ENCODE measurements at places on chromosomes 7 and 10.

DNA sequence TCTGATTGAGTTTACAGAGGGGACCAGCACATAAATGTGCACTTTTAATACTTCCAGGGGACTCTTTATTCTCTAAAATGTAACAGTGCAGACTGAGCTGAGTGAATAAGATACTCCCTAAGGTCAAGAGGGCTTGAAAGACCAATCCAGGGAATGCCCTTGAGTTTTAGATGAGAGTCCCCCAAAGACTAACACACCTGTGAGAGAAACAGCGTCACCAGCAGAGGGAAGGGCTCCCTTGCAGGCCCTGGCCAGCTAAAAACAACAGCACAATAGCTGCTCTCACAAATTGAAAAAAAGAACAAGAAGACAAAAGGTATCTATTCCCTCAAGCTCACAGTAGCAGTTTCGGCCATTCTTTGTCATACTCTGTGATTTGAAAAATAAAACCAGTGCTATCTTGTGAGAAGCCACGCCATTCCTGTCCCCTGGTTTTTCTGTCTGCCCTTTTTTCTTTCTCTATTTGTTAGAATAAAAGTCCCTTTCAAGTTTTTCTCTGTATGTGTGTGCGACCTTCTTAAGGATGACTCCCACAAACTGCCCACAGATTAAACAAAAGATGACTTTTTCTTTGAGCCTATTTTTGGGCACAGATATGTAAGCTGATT, 230.4 kb upstream of the BMPER start:
- no peak for DNase-seq

DNA sequence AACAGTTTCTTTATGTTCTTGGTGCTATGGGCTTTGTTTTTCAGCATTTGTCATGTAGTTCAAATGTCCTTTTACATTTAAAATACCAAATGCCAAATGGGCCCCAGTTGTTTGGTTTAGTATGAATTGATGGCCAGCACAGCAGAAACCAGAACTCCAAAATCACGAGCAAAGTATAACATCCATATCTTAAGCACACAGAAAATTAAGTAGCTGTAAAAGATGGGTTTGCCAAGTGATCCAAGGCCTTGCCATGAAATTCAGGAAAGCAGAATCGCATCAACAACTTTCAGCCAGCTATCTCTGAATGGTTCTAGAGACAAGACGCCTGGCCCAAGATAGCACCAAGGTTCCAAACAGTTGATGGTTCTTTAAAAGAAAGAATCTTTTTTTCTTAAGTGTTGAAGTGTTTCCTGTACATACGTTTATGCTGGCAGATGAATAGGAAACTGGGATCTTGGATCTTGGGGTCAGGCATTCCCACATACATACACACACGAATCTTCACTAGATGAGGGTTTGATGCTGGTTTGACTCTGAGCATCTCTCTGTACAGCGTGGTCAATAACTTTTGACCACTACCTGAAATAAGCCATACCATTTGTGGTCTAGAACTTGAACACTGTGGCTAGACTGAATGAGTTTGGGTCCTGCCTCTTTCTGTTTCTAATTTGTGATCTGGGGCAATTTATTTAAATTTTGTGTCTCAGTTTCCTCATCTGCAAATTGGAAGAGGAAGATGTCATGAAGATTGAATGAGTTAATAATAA, 711.8 kb downstream of the KCNMA1 start:
- no peak for DNase-seq

DNA sequence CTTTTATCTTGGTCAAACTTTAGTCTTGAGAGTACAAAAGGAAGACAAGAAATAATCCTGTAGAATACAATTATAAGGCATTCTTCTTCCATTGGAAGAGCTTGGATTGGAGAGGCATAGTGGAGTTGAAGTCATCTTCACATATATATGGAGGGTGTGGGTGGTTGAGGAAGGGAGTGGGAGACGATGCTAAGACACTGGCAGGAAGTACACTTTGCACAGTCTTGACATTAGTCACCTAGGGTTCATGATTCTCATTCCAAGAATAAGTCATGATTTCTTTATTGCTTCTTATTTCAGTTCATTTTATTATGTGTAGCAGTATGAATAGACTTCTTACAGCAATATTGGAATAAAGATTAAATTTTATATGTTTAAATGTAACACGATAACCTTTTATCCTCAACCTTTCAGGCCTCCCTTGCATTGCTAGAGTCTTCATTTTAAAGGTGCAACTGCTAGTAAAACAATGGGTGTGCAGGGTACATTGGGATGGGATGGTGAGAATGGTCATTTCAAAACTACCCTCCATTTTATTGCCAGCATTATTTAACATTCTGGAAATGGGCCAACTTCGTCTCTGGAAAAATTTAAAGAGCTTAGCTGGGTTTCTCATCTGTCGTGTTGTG, 12.3 kb upstream of the SLC26A3 start:
- no peak for DNase-seq

DNA sequence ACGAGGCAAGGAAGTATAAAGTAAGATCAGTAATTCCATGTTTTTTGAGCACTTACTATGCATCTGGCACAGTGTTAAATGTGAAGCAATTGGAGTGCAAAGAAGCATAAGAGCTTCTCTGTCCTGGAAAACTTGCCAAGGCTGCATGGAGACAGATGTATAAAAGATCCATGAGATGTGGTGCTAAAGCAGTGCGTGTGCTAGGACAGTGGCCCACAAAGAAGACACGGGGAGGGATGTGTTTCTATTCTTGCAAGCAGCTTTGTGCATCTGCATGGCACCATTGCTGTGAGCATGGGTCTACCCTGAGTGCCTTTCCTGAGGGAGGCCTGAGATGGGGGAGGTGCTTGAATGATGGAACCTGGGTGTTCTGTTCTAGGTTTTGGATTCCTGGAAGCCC, 5.1 kb upstream of the CDHR3 start:
- DNase-seq, result no peak

DNA sequence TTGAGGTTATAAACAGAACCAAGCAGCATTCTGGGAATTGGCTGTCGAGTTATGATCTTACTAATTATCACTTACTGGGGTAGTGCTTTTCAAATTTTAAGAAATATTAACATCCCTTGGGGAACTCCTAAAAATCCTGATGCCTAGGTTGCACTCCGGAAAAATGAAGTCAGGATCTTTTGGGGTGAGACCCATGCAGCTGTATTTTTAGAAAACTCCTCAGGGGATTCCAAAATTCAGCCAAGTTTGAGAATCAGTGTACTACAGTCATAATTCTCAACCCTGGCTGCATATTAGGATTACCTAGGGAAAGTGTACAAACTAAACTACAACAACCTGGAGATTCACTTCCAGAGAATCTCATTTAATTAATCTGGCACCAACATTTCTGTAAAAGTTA, 17.2 kb upstream of the PPP1R9A start:
- no peak for DNase-seq

GRCh38 chr10:86292462-86293395, 73.9 kb downstream of the GRID1 start:
- DNase-seq, result no peak

DNA sequence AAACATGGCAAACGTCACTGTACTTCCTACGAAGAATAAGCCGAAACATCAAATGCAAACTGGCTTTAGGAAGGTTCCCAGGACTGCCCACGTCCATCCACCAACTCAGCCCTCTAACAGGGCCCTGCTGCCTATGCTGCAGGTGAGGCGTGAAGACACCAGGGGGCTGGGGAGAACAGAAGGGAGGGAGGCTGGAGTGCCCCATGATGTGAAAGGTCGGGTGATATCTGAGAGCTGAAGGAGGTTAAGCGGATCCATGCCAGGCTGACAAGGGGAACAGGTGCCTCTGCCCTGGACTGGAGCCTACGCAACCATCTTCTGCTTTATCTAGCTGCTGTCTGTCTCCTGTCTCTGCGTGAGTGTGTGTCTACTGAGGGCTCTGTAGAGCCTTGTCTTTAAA, 40.2 kb upstream of the ATP6V0A4 start:
- DNase-seq, result no peak

GRCh38 chr10:12470719-12471118, 121.4 kb downstream of the CAMK1D start:
- no peak for DNase-seq

- no peak for DNase-seq
Observed at GRCh38 chr10:56063642-56064041, 297.4 kb downstream of the ZWINT start.

GRCh38 chr7:55537458-55537990, 34.8 kb downstream of the VOPP1 start:
- DNase-seq, result no peak

- DNase-seq, result no peak
Observed at GRCh38 chr10:99470327-99470726, 39.9 kb upstream of the GOT1 start.

DNA sequence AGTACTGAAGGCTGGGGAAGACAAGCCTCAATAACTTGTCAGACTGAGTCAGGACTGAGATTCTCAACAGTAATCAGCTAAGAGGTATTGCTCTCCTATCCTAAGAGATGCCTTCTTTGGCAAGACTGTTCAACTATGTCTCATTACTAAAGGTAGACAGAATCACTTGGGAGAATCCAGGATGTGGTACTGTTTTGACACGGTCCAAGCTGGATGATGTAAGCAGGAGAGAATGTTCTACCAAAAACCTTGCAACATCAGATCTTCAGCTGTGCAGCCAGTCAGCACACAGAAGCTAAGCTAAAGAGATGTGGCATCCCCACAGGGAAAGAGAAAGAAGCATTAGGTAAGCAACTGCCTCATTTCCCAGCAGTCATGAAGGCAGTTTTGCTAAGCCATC, 391.4 kb downstream of the NRG3 start:
- DNase-seq, result no peak

DNA sequence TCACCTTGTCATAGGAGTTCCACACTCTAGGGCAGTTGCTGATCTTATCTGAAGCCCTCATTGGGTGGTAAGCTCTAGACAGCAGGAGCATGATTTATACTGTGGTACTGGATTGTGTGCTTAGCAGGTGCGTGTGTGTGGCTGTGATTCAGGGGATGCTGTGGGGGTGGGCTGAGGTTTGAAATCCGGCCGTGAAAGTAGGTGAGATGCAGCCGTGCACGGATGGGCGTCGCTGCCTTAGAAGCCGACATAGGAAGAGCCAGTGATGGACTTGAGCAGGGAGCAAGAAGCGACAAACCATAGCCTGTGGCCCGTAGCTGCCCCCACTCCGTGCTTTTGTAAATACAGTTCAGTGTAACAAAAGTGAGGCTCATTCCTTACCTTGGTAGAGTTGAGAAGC, 38.2 kb downstream of the PROSER2 start:
- DNase-seq, result no peak

- DNase-seq, result no peak
Observed at GRCh38 chr7:101308245-101309085, 13.1 kb downstream of the IFT22 start.

DNA sequence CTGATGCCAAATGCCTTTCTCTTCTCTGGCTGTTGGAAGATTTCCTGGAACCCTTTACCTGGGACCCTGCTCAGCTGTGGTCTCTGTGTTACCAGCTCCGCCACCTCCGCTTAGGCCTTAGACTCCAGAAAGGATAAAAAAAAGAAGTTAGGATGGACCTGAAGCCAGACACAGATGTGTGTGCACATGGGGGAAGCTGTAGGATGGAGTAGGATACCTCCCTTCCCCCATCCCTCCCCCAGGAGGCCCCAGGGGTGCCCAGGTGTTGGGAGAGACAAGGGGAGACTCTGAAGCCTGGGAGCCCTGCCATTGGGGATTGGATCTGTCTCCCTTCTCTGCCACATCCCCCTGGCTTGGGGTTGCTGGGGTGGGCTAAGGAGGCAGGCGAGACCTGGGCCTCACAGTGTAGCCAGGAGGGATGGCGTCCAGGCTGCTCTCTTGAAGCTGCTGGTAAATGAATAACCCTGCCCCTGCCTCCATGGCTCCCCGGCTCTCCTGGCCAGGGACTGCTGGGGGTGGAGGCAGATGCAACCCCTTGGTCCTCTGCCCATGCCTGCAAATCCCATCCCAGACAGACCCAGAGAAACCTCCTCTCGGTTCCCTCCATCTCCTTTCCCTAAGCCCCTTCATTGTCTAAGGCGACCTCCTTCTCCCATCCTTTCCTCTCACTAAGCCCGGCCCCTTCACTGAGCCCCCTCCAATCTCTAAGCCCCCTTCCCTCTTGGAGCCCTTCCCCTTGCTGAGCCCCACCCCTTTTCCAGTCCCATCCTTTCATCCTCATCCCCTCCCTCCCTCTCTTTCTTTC, 8.0 kb downstream of the CLDN3 start:
- no peak for DNase-seq

DNA sequence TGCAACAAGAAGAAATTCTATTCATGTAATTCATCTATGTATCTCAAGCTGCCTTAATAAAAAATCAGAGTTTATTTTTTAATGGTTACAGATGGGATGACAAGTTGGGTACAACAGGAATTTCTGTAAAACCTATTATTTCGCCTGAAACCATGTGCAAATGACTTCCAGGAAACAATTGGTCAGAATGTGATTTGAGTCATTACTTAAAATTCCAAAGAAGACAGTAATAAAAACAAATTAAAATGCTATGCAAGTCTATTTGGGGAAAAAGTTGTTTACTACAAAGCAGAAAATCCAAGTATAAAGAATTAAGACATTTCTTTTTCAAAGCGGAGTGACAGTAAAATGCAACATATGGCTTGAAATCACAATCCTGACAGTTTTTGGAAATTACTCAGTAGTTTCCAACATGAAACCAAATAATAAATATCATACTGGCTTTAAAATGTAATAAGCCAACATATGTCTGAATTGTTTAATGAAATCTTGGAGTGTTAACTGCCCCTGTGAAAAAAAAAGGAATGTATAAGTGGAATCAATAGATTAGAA, 41.5 kb upstream of the SEMA3C start:
- DNase-seq, result no peak

DNA sequence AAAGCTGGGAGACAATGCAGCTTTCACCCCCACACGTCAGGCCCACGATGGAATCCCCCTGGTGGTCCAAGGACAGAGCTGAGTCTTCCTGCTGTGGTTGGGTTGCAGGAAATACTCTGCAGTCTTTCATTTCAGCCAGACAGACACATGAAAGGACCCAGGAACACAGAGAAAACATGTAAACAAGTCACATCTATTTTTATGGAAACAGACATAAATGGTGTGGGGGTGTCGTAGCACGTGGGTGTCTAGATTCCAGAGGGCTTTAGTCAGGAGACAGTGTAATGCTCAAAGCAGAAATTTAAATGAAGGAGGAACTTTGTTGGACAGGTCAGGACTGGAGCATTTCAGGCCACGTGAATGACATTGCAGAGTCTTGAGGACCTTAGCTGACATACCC, 444.6 kb downstream of the SUGCT start:
- no peak for DNase-seq

DNA sequence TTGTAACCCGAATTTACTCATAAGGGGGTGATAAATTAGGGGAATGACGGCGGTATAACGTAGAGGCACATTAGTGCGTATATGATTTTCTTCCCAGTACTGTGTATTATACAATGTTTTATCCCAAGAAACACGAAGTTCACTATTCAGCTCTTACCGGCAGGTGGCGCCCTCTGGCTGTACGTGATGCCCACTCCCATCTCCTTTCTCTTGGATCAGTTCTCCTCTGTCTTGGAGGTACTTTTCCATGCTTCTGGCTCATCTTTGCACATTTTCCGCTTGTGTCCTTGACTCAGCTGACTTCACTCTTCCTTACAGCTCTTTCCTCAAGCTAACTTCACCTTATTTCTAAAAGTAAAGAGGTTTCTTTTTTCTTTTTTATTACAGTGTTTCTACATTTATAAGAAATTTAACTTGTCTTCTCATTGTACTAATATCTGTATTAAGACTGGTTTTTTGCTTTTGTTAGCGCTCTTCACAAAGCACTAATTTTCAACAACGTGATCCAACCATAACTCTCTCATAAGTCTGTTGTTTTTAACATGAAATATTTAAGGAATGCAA, 21.3 kb downstream of the TMEM176B start:
- DNase-seq, result peak; percentile 51
